ENCODE measurements at places on chromosomes 5 and 9.

DNA sequence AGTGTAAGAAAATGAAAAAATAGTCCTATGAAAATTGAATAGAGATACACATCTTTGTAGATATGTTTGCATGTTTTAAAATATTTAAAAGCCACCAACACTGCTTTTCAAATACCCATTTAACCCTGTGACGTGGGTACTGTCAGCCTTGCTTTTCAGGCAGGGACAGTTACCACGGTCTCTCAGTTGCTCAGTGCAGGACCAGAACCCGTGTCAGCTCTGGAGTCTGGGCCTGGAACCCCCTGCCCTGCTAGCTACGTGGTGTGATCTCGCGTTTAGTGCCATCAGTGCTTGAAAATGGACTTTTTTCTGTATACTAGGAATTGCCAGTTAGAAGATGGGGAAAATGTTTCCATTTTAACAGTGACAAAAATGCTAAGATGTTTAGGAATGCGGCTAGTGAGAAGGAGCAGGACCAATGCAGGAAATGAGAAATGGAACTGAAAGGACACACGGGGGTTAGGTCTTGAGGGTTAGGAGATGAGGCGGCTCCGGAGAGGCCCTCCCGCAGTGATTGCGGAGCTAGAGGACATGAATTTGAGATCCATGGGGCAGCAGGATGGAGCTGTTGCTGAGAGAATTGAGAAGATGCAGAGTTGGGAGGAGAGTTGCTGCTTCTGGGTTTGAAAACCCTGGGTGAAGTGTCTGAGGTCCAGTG lies 13.7 kb downstream of the RNU6ATAC start:
- no peak for DNase-seq

- DNase-seq: no peak
Measured at GRCh38 chr5:1885868-1886845, 3.4 kb upstream of the IRX4 start.

- DNase-seq: no peak
Measured at GRCh38 chr5:115818821-115819220, 2.4 kb upstream of the CDO1 start.

GRCh38 chr5:133818031-133818431 lies 150.4 kb downstream of the C5orf15 start:
- DNase-seq: no peak

GRCh38 chr9:33469891-33470290 lies 3.8 kb downstream of the NOL6 start:
- DNase-seq: no peak

GRCh38 chr5:144582066-144582465 lies 411.4 kb downstream of the KCTD16 start:
- DNase-seq: no peak

DNA sequence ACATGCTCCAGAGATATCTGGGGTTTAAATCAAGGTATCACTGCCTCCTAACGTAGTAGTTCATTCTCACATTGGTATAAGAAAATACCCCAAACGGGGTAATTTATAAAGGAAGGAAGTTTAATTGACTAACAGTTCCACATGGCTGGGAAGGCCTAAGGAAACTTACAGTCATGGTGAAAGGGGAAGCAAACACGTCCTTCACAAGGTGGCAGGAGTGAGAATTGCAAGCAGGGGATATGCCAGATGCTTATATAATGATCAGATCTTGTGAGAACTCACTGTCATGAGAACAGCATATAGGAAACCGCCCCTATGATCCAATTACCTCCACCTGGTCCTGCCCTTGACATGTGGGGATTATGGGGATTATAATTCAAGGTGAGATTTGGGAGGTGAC lies 1280.2 kb upstream of the C9orf72 start:
- DNase-seq: no peak

DNA sequence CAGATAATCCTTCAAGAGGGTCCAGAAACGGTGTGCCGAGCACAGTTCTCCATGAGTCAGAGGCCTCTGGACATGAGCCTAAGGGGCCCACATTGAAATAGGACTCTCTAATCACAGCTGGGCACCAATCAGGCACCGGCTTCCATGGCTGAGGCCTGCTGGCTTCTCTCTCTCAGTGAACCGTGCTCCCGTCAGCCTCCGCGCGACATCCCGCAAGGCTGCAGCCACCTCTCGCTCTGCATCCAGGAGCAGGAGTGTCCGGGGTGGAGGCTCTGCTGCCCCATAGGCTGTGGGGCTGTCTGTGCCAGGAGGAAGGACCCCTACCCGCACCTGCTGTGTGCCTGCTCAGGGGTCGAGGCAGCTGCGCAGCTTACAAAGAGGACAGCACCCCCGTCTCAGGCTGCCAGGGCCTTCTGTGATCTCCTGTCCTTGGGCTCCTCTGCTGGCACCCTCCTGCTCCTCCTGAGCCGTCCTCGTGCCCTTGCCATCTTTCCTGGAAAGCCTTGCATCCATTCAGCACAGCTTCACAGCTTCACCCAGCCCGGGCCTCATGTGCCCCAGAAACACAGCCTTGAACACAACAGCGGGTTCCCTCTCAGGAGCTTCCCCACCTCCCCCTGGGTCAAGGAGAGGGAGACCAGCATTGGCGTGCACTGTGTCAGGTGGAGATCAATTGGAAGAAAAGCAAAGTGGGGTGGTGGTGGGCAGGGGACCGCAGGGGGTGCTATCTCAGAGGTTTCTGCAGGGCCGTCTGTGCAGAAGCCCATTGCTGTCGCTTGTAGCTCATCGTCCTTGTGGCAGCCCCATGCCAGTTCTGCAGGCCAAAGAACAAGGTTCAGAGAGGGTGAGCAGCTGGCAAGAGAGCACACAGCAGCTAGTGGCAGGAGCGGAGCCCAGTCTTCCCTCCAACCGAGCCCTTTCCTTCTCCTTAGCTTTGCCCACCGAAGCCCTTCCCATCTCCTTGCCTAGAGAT lies 22.8 kb upstream of the FCN1 start:
- DNase-seq: no peak

GRCh38 chr9:94885854-94886447 lies 159.5 kb downstream of the AOPEP start:
- no peak for DNase-seq

- DNase-seq: peak; percentile 97
Measured at GRCh38 chr9:127122176-127123063, at the start of gene ANGPTL2. TSS of gene ANGPTL2 (minus strand) at chr9:127122635. CDS start at chr9:127108731, 13,904 bp downstream.

GRCh38 chr5:111228520-111229220 lies 4.5 kb downstream of the CAMK4 start:
- DNase-seq: no peak

DNA sequence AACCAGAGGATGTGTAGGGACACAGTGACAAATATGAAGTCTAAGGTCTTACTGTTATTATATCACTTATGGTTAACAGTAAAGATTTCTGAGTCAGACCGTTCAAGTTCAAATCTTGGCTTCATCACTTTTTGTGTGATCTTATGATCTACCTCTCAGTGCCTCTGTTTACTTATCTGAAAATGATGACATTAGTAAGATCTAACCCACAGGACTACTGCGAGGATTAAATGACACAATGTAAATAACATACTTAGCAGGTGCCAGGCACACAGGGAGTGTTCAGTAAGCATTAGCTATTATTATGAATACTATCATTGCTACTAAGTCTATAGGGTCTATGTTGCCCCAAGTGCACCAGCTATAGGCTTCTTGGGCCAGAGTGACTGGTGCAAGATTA lies 2.0 kb downstream of the IRF1 start:
- no peak for DNase-seq

GRCh38 chr5:35745660-35746059 lies 111.0 kb upstream of the IL7R start:
- no peak for DNase-seq

DNA sequence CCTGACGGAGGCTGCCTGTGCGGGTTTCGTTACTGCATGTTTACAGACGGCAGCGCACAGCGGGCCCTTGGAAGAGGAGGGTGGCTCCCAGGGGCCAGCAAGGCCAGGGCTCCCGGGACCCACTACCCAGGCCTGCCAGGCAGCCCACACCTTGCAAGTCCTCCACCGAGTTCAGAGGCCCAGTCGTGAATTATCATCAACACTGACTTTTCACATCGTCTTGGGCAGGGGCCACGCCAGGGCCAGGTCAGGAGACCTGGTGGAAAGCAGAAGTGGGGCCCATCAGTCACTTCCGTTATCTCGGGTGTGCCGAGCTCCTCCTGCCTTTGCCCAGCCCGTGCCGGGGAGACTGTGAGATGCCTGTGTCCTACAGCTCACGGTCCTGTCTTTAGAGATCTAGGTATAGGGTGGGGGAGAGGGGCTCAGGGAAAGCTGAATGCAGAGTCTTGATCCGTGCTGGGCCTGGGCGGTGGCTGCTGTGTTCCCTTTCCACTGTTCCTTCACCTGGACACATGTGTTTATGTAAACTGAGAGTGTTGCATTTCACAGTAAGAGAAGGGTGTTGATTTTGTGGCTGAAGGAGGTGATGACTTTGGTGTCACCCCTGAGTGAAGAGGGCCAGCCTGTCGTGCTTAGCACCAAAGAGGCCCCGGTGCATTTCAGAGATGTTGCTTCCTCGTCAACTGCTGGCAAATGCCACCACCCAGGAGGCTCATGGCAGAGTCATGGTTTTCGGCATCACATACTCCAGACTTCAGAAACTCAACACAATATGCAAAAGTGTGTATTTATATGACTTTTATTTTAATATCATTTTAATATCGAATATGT lies 175.2 kb downstream of the GAPVD1 start:
- DNase-seq: no peak

- no peak for DNase-seq
Measured at GRCh38 chr5:123439709-123440108, 16.5 kb upstream of the CEP120 start.

GRCh38 chr9:33942471-33943083 lies 106.1 kb downstream of the UBAP2 start:
- no peak for DNase-seq

DNA sequence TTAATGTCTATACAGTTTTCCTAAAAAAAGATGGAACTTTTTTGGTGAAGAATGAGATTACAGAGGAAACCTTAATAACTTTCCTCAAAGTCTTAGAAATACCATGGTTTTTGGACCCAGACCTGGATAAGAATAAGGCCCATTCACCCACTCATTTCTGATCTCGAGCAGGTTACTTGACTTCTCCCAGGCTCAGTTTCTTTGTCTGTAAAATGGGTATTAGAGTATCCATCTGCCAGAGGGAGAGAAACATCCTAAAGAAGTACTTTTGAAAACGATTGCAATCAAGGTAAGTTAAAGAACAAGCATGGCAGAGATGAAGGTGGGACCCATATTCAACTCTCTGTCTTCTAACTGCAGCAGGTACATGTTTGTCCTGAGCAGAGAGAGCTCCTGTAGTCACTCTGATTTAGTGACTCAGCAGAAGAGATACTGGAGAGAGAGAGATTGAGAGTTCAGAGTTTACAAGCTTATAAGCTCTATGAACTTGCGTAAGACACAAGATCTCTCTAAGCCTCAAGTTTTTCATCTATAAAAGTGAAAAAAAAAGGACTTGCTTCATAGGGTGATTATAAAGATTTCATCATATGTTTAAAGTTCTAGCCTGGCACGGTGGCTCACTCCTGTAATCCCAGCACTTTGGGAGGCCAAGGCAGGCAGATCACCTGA lies 379.4 kb upstream of the SGCD start:
- no peak for DNase-seq

DNA sequence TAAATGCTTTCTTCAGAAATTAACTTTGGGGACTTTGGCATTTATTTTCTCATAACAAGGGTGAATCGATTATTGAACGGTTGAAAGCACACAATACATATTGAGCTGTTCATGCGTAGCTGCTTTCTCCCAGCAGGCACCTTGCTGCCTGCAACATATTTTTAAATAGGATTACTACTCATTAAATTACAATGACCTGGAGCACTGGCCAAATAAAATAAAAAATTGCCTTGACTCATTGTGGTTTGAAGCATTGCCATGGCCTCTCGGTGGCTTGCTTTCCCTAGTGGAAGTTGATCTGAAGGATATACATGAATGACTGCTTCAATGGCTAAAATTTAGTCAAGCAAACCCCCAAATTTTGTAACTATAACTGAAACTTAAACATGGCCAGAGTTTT lies 181.6 kb upstream of the NUDT12 start:
- DNase-seq: no peak

DNA sequence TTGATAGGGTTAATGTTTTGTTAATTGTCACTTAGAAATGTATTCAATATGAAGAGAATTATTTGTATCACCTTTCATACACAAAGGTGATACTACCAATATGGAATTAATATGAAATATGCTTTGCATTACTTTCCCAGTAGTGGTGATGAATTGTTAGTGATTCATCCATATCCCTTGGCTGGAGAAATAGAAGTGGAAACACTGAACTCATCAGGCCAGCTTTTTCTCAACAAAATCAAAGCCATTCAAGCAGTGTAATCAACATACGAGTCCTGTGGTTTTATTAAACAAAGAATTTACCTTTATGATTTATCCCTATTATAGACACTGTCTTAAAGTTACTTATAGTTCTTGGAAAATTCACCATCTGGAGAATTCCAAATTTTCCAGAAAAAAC lies 264.0 kb upstream of the MEF2C start:
- DNase-seq: no peak

DNA sequence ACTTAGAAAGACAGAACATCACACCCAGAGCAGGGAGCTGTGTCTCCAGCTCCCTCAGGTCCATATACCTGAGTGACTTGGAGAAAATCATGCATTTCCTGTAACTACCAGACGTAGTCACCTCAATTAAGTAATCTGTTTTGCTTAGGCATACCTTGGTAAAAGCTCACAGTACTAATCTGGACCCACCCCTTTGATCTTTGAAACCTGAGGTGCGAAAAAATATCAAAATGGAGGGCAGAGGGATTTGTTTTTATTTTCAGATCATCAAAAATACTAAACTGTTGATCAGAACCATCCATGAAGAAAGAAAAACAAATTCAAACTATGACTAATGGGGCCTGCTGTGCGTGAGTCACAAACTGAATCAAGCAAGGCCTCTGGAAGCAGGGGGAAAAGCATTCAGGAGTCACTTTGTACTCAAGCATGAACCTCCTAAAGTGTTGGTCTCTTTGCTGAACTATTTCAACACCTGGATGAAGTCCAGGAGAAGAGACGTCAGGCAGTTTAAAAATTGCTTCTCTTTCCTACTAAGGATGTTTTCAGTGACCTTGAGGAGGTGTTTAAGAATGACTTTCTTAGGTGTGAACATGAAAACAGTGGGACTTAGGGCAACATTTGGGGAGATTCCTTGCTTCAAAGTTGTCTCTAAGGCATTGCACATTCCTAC lies 76.3 kb downstream of the MUSK start:
- no peak for DNase-seq

- DNase-seq: no peak
Measured at GRCh38 chr5:14086261-14086660, 56.9 kb upstream of the TRIO start.

- no peak for DNase-seq
Measured at GRCh38 chr5:60410427-60410826, 289.5 kb downstream of the DEPDC1B start.

DNA sequence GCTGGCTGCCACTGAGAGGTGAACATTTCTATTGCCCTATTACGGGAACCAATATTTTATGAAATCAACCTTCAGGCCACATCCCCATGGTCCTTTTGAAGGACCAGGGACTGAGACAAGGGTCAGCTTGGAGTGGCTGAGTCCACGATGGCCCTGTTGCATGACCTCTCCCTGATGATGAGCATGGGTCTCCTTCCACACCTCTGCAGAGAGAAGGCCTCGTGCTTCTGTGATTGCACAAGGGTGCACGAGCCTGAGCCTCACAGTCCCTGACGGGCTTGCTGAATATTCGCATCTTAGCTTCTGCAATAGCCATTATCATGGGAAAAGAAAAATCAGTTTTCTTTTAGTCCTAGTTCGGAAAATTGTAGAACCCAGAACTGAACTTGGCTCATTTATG lies 255.0 kb upstream of the IRX2 start:
- DNase-seq: peak; percentile 54

All from osteocyte (in vitro differentiated cells).